Ureter (tissue), 1 donor: ENCODE measurements at places on chromosomes 5 and 9. TPM values are rescaled to one million over a fixed set of nuclear protein-coding genes. Genes with fewer than 3 reads are reported as not detected.

Gene PCDHA9
- 0.34 TPM for total RNA-seq

Gene IFNA21
- total RNA-seq = not detected

Gene PLPP7
- 3.9 TPM for total RNA-seq

Gene FGF10
- total RNA-seq = 12.8 TPM

Gene CMBL
- 20.7 TPM for total RNA-seq
